Right ventricle myocardium superior (tissue), 1 donor: ENCODE measurements at places on chromosomes 12 and 14. TPM values are rescaled to one million over a fixed set of nuclear protein-coding genes. Genes with fewer than 3 reads are reported as not detected.

DNA sequence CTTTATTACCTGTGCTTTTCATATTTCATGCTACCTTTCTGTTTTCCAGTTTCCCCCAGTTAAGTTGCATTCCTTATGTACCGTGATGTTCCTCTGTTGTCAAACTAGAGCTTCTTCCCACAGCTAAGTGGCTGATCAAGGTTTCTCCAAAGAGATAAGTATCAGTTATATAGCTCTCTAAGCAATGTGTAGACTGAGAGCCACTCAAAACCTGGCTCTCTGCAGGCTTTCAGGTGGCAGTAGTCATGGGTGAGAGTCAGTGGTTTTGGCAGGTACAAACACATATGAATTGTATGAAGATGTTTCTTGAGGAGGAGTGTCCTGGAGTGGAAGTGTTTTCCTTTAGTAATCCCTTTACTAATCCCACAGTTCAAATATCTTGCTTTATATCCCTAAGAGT, 28.4 kb downstream of the TXNRD1 start:
- no peak for DNase-seq

GRCh38 chr12:53849656-53850055, 89.0 kb upstream of the HOXC13 start:
- DNase-seq: no peak

GRCh38 chr12:43337571-43338444, 214.2 kb downstream of the ADAMTS20 start:
- no peak for DNase-seq

DNA sequence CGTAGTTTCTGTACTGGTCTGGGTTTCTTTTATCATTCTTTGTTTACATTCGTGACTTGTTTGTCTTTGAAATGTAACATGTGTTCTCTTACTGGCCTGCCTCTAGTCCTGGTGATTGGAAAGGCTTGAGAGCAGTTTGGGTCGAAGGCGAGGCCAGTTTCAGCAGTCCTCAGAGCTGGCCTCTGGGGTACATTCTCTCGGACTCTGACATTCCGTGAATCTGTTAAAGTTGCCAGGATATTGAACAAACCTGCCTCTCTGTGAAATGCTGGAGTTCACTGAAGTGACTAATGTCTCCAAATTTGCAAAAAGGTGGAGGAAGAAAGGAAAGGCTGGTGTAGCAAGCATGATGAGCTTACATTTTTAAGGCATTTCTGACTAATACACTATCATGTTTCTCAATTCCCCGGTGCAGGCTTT, 1.5 kb downstream of the PLEKHA5 start:
- no peak for DNase-seq

- no peak for DNase-seq
Measured at GRCh38 chr12:15289192-15289591, 33.1 kb upstream of the PTPRO start.

GRCh38 chr12:48901278-48901677, 24.0 kb downstream of the FKBP11 start:
- no peak for DNase-seq

- no peak for DNase-seq
Measured at GRCh38 chr14:52175982-52176502, 91.5 kb upstream of the PTGDR start.

DNA sequence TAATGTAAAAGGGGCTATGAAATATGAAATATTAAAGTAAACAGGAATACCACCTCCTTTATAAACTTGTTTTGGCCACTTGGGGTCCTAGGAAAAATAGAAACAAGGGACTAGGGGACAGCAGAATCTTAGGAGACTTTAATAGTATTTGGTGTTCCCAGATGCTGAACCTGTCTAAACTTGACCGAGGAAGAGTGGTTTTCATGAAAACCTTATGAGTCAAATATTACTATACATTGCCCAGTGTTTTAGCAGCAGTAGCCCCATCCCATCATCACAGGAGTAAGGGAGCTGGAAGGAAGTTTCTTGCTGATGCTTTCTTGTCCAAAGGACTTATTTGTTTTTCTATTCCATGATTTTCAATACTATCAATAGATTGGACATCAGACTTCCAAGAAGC, 177.5 kb upstream of the CAND1 start:
- no peak for DNase-seq

Gene NFATC4
- total RNA-seq: 25.6 TPM
